Fibroblast of villous mesenchyme (primary cell): ENCODE measurements at places on chromosomes 16 and 17.

DNA sequence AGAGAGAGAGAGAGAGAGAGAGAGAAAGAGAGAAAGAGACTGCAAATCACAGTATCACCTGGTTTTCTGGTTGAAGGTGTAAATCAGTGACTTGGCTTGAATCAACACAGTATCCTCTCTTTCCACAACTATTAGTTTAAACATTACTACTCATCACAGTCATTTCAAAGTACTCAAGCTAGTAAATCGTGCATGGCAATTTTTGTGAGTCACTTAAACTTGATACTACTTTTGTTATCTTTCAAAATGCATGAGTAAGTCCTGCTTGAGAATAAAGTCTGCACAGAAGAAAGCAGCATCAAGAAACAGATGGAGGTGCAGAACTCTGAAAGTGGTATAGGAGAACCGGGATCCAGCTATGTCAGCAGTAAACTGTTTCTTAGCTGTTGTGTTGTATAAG lies 535.4 kb downstream of the CDH8 start:
- no peak for DNase-seq

GRCh38 chr17:4412933-4413831 lies 20.6 kb upstream of the SPNS3 start:
- DNase-seq = peak; percentile 88

GRCh38 chr17:44432254-44433157 lies 43.1 kb upstream of the ITGA2B start:
- DNase-seq = no peak

GRCh38 chr17:4944554-4945175 lies 3.7 kb downstream of the PFN1 start:
- no peak for DNase-seq

GRCh38 chr17:1073241-1073962 lies 76.5 kb downstream of the TIMM22 start:
- no peak for DNase-seq

DNA sequence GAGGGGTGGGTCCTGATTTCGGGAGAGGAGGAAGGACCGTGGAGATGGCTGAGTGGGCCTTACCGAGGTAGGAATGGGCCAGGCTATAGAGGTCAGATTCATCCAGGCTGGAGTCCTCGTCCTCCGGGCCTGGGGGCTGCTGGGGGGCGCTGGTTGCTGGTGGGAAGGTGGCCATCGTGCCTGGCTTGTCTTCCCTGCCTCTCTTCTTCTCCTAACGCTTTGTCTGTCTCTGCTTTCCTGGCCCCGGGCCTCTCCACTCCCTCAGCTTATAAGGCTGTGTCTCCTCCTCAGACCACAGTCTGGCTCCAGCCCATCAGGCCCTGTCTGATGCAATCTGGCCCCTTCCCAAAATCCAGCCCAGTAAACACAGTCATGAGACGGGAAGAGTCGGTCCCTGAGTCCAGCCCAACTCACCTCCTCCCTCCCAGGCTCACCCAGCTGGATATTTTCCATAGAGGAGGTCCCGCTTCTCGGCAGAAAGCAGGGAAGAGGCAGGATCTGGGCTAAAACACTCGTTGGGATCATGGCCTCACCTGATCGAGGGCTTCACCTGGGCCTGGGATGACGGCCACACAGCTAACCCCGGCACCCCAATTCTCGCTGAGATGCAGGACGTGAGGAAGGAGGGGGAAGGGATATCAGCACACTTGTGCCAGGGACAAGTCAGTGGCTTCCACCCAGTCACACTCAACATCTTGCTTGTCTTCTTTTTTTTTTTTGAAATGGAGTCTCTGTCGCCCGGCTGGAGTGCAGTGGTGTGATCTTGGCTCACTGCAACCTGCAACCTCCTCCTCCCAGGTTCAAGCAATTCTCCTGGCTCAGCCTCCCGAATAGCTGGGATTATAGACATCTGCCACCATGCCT lies at the start of gene NUPR1:
Gene NUPR1, minus strand, starts transcription at position 242 of the 864 bp plus-strand sequence. Its CDS starts 67 bp downstream, at position 175.
- DNase-seq = peak; percentile 99

DNA sequence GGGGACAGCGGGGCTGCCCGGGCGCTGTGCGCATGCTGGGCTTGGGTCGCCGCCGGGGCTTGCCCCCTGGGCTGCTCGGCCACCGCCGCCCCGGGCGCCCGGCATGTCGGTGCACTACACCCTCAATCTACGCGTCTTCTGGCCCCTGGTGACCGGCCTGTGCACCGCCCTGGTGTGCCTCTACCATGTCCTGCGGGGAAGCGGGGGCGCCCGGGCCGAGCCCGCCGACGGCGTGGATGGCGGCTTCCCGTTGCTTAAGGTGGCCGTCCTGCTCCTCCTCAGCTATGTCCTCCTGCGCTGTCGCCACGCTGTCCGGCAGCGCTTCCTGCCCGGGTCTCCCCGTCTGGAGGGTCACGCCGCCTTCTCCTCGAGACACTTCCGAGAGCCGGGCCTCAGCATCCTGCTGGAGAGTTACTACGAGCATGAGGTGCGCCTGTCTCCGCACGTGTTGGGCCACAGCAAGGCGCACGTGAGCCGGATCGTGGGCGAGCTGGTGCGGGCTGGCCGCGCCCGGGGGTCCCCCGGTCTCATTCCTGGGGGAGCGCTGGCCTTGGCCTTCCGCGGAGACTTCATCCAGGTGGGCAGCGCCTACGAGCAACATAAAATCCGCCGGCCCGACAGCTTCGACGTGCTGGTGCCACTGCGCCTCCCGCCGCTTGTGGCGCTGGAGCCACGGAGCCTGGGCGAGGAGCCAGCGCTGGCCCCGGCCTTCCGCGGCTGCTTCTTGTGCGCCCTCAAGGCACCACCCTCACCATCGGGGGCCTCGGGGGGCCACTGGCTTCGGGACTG lies 789 bp downstream of the ITPRIPL2 start:
- DNase-seq = peak; percentile 80
